NB4 (cell line): ENCODE measurements at places on chromosomes 12 and 14.
A peak's percentile ranks its signal among the peaks of the same experiment; 100 is the strongest.

GRCh38 chr12:68871921-68872320 is 61.0 kb downstream of the CPM start:
- peak; percentile 68 for DNase-seq

DNA sequence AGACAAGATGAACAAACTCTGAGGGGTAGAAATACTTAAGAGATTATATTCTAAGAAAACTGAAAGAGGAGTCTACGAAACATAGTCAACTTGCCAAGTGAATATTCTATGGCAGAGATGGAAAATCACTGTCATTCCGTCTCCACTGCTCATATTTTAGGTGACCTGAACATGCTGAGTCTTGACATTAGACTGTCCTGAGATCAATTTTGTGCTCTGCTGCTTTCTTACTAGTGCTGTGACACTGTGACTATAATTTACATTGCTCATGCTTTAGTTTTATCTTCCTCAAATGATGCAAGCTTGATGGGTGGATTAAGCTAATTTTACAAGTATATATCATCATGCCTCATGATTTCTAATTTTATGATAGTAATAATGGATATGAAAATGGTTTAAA is 228.2 kb upstream of the LRFN5 start:
- DNase-seq: no peak

- peak; percentile 61 for DNase-seq
Measured at GRCh38 chr12:20549108-20549719, 145.9 kb upstream of the SLCO1C1 start.

GRCh38 chr14:40219032-40219431 is 786.8 kb upstream of the FBXO33 start:
- no peak for DNase-seq

GRCh38 chr14:84783511-84783910 is 746.4 kb upstream of the FLRT2 start:
- no peak for DNase-seq
